Activated CD4-positive, alpha-beta T cell treated with anti-CD3 and anti-CD28 coated beads for 1 hour (primary cell): ENCODE measurements at places on chromosomes 2 and 18.

GRCh38 chr2:223696719-223697118 lies 94.6 kb upstream of the SCG2 start:
- DNase-seq: no peak

DNA sequence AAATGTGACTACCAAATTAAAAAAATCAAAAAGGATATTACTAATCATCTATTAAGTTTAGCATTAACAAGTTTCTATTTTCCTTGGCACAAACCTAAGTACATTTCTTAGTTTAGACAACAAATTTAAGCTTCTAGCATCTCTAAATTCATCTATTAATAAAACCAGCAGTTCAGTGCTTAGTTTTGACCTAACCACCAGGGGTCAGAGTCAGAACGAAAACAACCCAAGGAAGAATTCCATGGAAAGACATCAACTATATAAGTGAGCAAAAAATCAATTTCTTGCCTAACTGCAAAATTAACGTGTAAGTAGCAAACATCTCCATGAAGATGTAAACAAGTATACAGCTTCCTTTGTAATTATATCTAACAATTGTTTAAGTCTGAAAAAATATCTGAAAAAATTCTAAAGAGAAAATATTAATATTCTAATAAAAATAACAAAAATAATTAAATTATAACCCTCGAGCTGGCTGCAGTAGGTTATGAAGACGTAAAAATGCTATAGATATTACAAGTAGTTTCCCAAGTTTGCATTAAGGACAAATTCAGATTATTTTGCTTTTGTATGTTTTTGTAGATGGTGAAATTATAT lies 83.7 kb downstream of the CERKL start:
- DNase-seq: no peak

- DNase-seq: no peak
Measured at GRCh38 chr2:1628893-1629292, 115.4 kb downstream of the PXDN start.

GRCh38 chr2:49222975-49223528 lies 68.7 kb upstream of the FSHR start:
- DNase-seq: no peak

- no peak for DNase-seq
Measured at GRCh38 chr2:70461414-70461813, 92.2 kb downstream of the TGFA start.

DNA sequence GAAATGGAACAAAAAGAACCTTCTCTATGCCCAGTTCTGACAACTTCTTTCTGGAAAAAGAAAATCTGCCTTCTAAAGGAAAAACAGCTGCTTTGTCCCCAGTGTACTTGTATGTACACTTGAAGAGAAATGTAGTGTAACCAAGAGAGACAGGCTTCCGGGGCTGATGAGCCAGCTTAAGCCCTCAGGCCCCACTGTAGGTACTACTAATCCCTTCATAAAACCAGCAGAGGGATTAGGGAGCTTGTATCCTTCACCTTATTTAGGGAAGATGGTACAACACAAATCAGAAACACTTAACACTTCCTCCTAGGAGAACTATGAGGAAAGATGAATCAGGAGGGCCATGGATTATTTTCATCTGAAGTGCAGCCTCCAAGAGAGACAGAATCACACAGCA lies 18.8 kb upstream of the SUCLG1 start:
- no peak for DNase-seq

DNA sequence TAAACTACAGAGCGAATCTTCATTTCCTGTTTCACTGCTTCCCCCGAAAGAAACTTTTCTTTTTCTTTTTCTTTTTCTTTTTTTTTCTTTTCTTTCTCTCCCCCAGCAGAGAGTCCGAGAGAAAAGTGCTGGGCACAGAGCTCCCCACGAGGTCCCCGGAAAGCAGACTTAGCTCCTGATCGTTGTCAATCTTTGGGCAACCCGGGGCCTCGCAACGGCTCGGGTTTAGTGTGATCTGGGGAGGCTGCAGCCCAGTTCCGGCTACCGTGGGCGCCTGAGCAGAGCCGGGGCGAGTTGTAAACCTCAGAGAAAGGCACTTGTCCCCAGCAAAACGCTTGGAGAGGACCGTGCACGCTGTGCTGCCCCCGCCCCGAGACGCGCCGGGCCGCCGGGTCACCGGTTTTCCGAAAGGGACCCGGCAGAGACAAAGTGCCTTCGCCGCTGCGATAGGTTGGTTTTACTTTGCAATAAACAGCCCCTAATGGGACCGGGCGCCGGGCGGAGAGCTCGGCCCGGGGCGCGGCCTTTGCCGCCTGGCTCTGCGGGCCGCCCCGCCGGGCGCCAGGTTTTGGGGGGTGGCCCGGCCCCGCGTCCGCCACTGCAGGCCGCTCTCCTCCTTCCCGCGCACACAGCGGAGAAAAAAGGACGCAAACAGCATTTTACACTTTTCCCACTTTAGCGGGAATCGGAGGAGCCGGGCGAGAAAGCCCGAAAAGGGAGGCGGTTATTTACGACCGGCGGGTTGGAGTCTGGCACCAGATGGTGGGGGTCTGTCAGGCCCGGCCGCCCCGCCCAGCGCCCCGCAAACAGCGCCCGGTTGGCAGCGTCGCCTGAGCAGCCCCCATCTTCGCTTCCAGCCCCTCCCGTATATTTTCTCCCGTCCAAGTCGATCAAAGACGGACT lies 136.0 kb downstream of the INSIG2 start:
- peak; percentile 18 for DNase-seq

DNA sequence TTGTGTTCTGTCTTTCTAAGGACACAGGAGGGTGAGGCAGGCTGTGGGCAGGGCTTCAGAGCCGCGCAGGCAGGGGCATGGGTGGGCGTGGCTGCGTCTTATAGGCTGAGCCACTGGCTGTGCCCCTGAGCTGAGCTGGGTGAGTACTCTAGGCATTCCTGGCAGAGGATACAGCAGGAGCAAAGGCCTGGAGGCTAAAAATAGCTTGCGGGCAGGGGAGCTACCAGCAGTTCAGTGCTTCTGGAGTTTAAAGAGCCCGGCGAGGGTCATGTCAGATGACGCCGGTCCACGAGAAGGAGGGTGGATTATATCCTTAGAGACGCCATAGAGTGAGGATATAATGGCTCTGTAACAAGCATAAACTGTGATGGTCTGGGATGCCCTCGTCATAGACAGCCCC lies 31.5 kb upstream of the PDIA6 start:
- DNase-seq: no peak

GRCh38 chr2:53028225-53028624 lies 739.4 kb upstream of the CHAC2 start:
- DNase-seq: no peak

GRCh38 chr2:136378712-136379595 lies 261.0 kb upstream of the CXCR4 start:
- DNase-seq: peak; percentile 67

DNA sequence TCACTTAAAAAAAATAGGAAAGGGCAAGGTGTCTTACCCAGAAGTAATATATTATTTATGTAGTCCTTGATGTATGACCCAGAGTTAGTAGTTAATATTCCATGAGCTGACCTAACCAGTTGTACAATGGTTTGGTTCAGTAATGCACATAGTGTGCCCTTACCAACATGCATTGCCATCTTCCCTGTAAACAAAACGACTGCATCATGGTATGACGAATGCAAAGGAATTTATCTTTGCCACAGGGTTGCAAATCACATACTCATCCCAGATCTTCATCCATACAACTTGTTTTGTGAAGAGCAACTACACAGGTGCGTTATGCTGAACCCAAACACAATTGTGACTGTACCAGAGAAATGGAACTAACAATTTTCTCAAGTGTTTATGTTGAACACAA lies 68.9 kb upstream of the ZSWIM2 start:
- DNase-seq: no peak

- DNase-seq: no peak
Measured at GRCh38 chr18:47184419-47185050, 8.4 kb upstream of the IER3IP1 start.

DNA sequence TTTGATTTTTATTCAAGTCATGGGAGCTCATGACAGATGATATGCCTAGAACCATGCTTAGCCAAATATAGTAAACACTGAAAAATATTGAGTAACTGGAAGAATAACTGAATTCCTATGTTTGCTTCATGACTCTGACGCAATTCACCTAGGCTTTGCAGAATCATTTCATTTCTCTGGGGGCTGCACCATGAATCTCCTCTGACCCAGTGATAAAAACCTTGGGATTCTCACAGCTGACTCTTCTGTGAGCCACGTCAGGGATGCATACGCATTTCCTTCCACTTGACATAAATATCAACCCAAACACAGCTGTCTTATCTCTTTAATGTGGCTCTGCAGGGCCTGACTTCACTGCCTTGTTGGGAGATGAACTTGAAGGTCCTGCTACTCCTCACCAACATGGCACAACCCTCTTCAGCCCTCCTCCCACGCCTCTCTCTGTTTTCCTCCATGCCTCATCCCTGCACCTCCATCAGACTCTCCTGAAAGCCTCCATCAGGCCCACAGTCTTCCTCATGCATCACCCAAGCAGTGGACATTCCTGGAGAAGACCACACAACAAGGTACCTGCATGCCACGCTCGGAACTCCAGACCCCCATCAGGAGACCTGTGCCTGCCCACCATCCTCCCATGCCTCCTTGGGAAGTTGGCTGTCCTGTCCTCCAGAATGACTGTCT lies 29.8 kb downstream of the COL6A3 start:
- DNase-seq: no peak

- no peak for DNase-seq
Measured at GRCh38 chr2:98188351-98189046, 101.5 kb downstream of the VWA3B start.

DNA sequence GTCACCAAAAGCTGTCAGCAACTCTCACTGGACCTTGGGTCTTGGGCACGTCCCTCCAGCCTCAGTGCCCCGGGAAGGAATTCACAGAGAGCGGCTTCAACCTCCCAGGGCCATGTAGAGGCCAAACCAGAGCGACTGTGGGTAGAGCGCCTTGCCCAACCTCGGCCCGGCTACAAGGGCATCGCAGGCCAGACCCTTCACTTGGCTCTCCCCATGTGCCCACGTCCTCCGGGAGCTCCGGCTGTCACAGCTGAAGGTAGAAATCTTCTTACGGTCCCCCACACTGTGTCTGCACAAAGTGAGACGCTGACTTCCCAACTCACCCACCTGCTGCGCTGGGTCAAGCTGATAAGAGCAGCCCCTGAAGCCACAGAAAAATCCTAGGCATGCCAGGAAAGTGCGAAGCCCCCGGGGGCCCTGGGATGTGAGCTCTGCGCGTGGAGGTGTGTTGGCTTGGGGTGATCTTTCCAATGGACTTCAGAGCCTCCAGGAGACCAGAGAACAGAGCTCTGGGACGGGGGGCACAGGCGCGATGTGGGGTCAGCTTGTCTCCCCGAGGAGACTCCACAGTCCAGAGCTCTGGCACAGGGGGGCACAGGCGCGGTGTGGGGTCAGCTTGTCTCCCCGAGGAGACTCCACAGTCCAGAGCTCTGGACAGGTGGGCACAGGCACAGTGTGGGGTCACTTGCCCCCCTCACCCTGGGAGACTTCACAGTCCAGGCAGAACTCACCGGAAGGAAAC lies 105.5 kb downstream of the RTP5 start:
- DNase-seq: no peak

GRCh38 chr2:19635951-19636510 lies 265.8 kb downstream of the TTC32 start:
- no peak for DNase-seq

DNA sequence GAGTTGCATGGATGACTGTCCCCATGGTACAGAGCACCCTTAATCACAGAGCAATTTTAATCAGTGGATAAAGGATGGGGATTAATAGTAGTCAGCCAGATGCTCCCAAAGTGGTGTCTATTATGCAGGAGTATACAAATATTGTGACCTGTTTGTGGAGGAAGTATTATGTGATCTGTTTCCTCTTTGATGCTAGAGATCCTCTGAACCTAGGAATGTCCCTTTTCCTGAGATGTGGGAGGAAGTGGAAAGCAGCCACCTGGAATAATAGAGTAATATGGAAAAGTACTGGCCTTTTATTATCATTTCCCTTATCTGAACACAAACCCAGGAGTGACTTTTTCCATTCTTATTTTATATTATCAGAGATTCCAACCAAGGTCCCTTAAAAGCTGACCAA lies 94.2 kb upstream of the EFEMP1 start:
- DNase-seq: no peak

DNA sequence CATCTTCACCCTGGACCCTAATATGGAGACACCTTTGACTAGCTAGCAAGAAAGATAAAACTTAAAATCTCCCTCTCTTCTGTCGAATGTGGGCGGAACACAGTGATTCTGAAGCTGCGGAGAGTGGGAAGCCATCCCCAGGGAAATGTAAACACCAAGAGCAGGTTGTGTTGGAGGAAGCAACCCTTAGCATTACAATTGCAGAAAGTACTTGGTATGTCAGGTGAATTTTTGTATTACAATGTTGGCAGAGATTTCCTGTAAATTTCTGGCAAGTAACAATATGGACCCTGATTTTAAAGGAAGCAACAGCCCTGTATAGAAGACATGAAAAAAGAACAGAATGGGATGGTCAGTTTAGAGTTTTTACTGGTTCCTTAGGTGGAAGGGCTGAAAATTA lies 35.8 kb downstream of the TSN start:
- no peak for DNase-seq

GRCh38 chr18:49127471-49128190 lies 176.9 kb upstream of the SMAD7 start:
- no peak for DNase-seq

DNA sequence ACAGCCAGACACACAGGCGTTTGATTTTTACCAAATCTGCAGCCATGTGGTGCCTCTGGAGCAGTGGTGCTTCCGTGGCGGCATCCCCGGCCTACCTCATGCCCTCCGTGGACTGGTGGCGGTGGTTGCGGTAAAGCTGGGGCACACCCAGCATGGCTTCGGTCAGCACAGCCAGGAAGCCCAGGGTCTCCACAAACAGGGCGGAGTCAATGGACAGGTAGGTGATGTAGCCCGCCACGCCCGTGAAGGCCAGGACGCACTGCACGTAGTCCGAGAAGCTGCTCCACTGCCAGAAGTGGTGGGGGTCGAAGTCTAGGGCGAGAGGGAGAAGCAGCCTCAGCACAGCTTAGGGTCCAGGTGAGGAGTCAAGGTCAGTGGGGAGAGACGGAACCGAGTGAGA lies 32.4 kb downstream of the SLC66A2 start:
- DNase-seq: peak; percentile 7

- DNase-seq: no peak
Measured at GRCh38 chr2:85801871-85802270, 48.1 kb downstream of the ATOH8 start.

DNA sequence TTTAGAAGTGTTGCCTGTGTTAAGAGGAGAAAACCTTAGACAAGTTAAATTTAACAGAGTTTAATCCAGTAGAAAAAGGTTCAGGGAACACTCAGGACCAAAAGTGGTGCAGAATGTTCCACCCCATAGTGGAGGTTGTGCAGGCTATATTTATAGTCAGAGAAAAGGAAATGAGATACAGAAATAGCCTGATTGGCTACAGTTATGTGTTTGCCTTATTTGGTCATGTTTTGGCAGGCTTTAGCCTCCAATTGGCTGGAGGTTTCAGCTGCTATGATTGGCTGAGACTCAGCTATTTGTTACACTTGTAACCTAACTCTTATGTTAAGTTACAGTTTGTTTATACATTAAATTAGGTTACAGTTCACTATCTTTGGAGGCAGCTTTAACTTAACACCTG lies 4.2 kb downstream of the STAMBP start:
- no peak for DNase-seq
